ENCODE measurements at places on chromosomes 2 and 18. TPM values are rescaled to one million over a fixed set of nuclear protein-coding genes. Genes with fewer than 3 reads are reported as not detected.

The LYPD6 gene
- polyA plus RNA-seq = not detected

The FNDC4 gene
- 2.9 TPM for polyA plus RNA-seq

The LONRF2 gene
- 3.0 TPM for polyA plus RNA-seq

The ANKAR gene
- polyA plus RNA-seq = 0.23 TPM

The AKAIN1 gene
- polyA plus RNA-seq = not detected

The LIMS2 gene
- not detected for polyA plus RNA-seq

The LRPPRC gene
- 96.3 TPM for polyA plus RNA-seq

DNA sequence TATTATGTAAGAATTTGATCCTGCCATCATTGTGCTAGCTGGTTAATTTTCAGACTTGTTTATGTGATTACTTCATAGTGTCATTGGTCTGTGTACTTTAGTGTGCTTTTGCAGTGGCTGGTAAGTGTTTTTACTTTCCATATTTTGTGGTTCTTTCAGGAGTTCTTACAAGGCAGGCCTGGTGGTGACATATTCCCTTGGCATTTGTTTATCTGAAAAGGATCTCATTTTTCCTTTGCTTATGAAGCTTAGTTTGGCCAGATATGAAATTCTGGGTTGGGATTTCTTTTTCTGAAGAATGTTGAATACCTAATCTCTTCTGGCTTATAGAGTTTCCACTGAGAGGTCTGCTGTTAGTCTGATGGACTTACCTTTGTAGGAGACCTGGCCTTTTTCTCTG lies 72.8 kb upstream of the MC4R start:
- no peaks in the 10 kb centered on the region for H3K27me3 ChIP-seq
- H3K4me3 ChIP-seq = no peak overlapping the region
- H3K36me3 ChIP-seq = no peaks in the 10 kb centered on the region
- DNase-seq = no peak

DNA sequence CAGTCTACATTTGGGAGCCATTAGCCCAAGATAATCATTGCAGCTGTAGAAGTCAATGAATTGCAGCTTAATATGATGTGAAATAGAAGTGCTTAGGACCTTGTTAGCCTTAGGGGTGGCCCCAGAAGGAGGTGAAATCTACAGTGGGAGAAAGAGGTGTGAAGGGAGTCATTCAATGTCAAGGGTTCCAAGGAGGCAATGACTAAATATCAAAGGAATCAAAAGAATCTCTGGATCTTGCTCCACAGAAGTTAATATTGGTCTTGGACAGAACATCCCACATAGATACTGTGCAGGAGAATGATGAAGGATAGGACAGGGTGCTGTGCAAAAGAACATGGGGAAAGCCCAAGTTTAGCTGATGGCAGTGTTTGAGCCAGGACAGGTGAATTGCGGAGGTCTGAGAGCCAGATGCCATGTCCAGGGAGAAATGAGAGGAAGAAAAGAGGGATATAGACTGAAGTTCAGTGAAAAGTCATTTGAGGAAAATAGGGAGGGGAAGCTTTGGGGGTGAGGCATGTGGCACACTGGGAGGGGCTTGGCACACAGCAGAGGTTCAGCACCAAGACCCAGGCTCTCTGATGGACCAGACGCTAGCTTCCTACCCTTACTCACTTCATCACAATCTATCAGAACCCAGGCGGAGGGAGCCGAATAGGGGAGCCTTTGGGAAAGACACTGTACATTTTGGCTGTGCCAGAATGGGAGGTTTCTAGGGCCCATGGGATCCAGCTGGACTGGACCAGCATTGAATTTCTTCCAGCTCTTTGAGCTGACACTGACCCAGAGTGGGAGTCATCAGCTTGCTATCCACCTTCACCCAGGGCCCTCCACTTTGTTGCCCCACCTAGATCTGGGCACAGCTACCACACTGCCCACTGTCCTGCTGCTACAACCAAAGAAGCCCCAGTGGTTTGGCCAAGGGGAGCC lies 2.2 kb downstream of the IL1F10 start:
- no peak overlapping the region for H3K4me3 ChIP-seq
- H3K36me3 ChIP-seq = no peaks in the 10 kb centered on the region
- H3K27ac ChIP-seq = no peak overlapping the region
- DNase-seq = no peak
- H3K27me3 ChIP-seq = no peaks in the 10 kb centered on the region

DNA sequence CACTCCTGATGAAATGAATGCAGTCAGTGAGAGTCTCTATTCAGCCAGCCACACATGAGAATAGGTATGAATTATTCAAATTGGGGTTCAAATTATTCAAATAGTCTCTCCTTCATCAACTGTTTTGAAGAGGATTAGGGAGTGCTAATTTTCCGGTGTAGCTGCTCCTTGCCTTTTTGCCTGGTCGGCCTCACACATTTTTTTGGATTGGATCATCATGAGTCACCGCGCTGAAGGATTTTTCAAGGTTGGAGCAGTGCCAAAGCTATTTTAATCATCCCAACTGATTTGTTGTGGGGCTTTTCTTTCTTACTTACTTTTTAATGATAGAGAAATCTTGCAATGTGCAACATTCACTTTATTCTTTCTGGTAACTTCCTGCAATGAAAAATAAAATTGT lies 2.4 kb upstream of the DTNA start:
- no peak for DNase-seq
- H3K27me3 ChIP-seq = no peaks in the 10 kb centered on the region
- H3K27ac ChIP-seq = no peak overlapping the region
- H3K36me3 ChIP-seq = no peaks in the 10 kb centered on the region
- H3K4me1 ChIP-seq = no peaks in the 10 kb centered on the region
- no peak overlapping the region for H3K4me3 ChIP-seq

DNA sequence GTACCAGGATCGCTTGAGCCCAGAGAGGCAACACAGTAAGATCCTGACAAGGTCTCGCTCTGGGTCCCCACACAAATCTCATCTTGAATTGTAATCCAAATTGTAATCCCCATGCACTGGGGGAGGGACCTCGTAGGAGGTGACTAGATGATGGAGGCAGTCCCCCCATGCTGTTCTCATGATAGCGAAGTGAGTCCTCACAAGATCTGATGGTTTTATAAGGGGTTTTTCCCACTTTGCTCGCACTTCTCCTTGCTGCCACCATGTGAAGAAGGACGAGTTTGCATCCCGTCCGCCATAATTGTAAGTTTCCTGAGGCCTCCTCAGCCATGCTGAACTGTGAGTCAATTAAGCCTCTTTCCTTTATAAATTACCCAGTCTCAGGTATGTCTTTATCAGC lies 46.0 kb upstream of the SERTAD2 start:
- H3K36me3 ChIP-seq = no peaks in the 10 kb centered on the region
- peak; percentile 19 for DNase-seq
- H3K4me1 ChIP-seq = no peaks in the 10 kb centered on the region
- H3K27ac ChIP-seq = no peak overlapping the region
- no peak overlapping the region for H3K4me3 ChIP-seq
- no peaks in the 10 kb centered on the region for H3K27me3 ChIP-seq

DNA sequence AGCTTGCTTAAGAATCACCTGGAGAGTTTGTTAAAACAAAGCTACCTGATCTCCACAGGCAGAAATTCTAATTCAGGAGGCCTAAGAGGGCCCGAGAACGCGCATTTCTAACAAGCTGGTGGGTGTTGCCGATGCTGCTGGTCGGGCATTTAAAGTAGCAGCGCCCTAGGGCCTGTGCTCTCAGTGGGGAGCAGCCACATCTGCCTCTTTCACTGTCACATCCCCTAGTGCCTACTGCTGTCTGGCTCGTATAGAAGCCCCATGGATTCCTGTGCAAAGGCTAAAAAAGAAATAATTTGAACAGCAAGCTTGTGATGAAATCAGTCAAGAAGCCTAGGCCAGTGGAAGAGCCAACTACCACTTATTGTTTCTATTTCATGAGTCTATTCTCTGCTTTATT lies 126.7 kb upstream of the SMIM21 start:
- H3K4me1 ChIP-seq = no peaks in the 10 kb centered on the region
- H3K27me3 ChIP-seq = no peaks in the 10 kb centered on the region
- no peak for DNase-seq

GRCh38 chr2:200945395-200945729 lies 18.1 kb downstream of the ORC2 start:
- peak overlapping the region; percentile 70 for H3K27ac ChIP-seq
- DNase-seq = no peak
- no peak overlapping the region for H3K4me3 ChIP-seq

DNA sequence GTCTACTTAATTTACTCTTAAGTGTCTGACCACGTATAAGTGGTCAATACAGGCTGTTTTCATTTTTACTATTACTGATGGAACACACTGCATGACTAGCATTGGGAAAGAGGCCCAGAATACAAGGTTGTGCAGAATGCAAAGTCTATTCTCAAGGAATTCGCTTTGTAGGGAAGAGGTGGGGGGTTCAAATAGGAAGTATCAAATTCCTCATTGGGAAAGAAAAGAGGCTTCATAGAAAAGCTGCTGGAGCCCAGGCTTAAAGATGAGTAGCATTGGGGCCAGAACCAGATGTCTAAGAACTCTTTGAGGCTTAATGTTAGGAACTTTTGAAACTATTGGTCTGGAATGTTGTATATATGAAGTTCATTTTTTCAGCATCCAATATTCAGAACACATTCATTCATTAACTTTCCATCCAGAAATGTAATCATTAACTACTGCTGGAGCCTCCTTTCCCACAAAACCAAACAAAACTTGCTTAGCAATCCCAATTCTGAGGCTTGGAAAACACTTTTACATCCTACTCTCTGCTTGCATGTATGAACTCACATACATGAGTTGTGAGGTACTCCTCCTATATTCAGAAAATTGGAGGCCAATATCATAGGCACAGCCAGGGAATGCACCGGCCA lies 994 bp upstream of the LRATD1 start:
- H3K27me3 ChIP-seq = no peaks in the 10 kb centered on the region
- no peaks in the 10 kb centered on the region for H3K36me3 ChIP-seq
- no peak overlapping the region for H3K27ac ChIP-seq
- DNase-seq = no peak
- H3K4me3 ChIP-seq = no peak overlapping the region

DNA sequence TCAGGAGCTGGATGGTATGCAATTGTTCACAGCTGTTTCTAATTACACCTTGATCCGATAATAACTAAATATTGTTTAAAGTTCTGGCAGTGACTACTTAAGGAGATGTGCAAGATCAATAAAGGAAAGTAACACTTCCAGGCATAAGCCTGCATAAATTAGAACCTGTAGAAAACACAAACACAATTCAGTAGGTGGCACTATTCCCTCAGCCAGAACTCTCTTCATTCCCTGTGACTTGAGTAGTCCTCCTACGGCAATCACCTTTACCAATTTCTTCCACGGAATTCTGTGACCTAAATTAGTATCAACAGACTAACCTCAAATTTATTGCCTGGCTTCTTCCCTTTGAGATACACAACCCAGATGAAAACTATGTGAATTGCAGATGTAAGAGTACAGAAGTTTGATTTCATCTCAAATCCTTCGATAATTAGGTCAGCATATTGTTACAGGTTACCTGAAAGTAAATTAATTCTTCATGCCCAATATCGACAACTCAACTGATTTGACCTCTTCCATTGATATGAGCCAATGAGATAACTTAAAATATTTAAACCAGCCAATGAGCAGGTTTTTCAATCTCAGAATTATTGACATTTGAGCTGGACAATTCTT lies 137.8 kb downstream of the PID1 start:
- no peaks in the 10 kb centered on the region for H3K27me3 ChIP-seq
- H3K27ac ChIP-seq = no peak overlapping the region
- H3K4me1 ChIP-seq = no peaks in the 10 kb centered on the region
- no peak overlapping the region for H3K4me3 ChIP-seq

- DNase-seq = peak; percentile 56
- no peaks in the 10 kb centered on the region for H3K36me3 ChIP-seq
- H3K27me3 ChIP-seq = no peaks in the 10 kb centered on the region
- H3K27ac ChIP-seq = peak overlapping the region; percentile 93
- H3K4me3 ChIP-seq = peak overlapping the region; percentile 74
- H3K4me1 ChIP-seq = peaks cover 21% of the 10 kb centered on the region
Measured at GRCh38 chr2:207530160-207531031, 634 bp downstream of the CREB1 start.

- H3K27ac ChIP-seq = no peak overlapping the region
- no peaks in the 10 kb centered on the region for H3K4me1 ChIP-seq
- no peak for DNase-seq
- H3K27me3 ChIP-seq = peaks cover 31% of the 10 kb centered on the region
- no peak overlapping the region for H3K4me3 ChIP-seq
Measured at GRCh38 chr18:74407888-74408287, 49.2 kb downstream of the DIPK1C start.

- no peak for DNase-seq
- peaks cover 33% of the 10 kb centered on the region for H3K4me1 ChIP-seq
- H3K27ac ChIP-seq = no peak overlapping the region
- H3K36me3 ChIP-seq = no peaks in the 10 kb centered on the region
Measured at GRCh38 chr2:157922336-157922735, 46.2 kb upstream of the ACVR1 start.

DNA sequence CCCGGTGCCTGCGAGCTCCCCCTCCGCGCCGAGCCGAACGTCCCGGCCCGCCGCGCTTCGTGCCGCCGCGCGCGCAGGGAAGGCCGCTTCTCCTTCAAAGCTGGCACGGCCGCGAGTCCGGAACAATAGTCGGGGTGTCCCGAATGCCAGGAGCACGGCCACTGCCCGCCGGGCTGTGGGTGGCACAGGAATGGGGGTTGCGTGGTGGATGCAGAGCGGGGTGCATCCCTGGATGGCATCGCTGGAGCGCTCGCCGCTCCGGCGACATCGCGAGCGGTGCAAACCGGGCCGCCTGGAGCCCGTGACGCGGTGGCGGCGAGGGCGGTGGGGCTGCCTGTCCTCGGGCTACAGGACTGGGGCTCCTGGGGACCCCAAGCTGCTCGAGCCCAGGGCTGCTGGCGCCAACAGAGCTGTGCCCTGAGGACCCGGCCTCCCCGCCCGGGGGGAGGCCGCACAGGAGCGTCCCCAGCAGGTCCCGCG lies 1.1 kb upstream of the SATB2 start:
- H3K4me1 ChIP-seq = peaks cover 30% of the 10 kb centered on the region
- peaks cover 14% of the 10 kb centered on the region for H3K36me3 ChIP-seq
- no peak for DNase-seq
- no peaks in the 10 kb centered on the region for H3K27me3 ChIP-seq
- H3K4me3 ChIP-seq = peak overlapping the region; percentile 54
- peak overlapping the region; percentile 86 for H3K27ac ChIP-seq

DNA sequence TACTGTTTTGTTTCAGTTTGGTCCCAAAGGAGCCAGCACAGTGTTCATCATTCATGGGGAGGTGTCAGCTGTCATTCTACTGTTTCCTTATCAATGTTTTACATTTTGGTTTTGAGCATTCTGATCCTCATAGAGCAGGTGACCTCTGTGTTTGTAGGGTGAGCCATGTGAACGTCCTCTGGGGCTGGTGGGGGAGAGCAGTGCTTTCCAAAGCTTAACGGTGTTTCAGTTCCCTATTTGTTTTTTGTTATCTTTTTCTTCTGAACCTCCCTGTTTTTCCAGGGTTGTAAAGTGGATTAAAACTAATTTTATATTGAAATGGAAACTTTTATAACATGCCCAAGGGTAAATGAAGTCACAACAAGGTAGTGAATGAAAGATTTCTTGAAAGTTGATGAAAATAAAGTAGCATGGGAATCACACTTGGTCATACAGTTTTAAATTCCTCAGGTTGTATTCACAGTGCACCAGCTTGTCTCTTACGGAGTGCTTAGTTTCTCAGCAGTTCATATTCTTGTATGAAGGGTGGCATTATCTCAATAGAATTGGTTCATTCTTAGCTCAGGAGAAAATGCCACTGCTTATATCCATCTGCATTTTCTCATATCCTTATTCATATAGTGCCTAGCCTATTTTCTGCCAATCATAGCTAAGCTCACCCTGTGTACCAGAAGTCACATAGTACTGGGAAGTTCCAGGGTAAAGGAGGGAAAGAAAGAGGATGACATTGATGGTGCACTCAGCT lies 54.5 kb downstream of the MAP4K4 start:
- H3K27me3 ChIP-seq = no peaks in the 10 kb centered on the region
- no peak overlapping the region for H3K27ac ChIP-seq
- DNase-seq = no peak

Measured in K562 (cell line).